ENCODE measurements at places on chromosomes 3 and 15. TPM values are rescaled to one million over a fixed set of nuclear protein-coding genes. Genes with fewer than 3 reads are reported as not detected.
A peak's percentile ranks its signal among the peaks of the same experiment; 100 is the strongest.

- no peak for DNase-seq
These were observed 9.5 kb downstream of the SOX2 start for GRCh38 chr3:181721046-181721875.

DNA sequence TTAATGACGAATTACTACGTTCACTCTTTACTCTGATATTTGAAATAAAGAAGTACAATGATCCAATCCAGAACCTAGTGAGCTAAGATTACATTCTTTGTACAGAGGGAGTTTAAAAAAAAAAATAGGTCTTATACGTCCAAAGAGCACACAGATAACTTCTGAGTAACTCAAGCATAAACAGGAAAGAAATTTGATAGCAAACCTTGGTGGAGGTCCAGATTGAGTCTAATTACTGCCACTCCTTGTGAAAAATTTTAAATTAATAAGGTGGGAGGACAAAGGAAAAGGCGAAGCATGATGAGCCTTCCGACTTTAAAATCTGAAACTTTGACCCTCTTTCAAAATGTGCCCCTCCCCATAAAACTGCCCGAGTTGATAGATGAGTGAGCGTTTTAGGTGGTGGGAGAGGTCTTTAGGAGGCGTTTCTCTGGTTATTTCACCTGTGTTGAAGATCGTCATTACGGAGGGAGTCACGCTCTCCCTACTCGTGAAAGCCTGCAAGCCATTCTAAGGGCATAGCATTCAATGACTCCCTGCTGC lies 127.0 kb upstream of the ROBO2 start:
- no peak for DNase-seq

DNA sequence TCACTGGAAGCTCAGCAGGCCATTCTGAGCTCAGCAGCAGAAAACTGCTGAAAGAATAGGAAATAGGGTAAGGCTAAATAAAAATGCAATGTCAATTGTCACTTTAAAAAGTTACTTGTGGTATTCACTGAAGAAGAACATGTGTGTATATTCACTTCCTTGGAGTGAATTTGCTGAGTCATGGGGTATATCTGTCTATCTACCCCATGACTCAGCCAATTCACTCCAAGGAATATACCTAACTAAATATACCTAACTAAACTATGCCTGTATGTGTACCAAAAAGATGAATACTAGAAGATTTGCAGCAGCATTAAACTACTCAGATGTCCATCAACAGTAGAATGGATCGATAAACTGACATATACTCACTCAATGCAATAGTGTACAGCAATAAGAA lies 69.5 kb upstream of the KCNAB1 start:
- DNase-seq: no peak

UPK1B gene
- 1.1 TPM for total RNA-seq

- DNase-seq: peak; percentile 56
These were observed 276.6 kb downstream of the RPLP1 start for GRCh38 chr15:69729167-69729748.

DNA sequence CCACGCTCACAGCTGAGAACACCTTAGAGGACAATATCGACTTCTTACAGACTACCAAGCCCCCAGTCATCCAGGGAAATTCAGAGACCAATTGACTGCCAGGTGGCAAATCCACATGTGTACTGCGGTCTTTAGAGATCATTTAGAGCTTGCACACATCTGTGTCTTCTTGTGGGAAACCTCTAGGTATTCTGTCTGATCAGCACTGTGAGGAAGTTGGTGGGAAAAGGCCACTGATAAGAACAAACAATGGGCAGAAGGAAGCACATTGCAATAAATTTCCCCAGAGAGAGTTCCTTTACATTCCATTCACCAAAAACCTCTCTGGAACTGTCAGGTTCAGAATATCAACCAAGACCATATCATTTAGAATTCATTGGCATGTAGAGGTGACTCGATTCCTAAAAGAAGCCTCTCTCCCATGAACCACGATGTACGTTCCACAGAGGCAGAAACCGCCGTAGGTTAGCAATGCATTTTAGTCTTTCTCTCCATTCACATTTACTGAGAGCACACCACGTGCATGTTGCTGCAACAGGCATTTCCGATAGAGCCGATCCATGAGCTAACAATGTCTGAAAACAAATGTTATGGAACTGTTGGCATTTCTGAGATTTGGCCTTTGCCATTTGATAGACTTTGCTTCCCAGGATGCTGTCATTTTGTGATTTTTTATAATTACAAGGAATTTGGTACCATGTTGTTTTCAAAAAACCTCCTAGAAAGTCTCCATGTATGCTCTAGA lies 287.3 kb upstream of the TPRG1 start:
- no peak for DNase-seq

- DNase-seq: no peak
These were observed 109.8 kb downstream of the IGF2BP2 start for GRCh38 chr3:185715091-185715490.

CCR2 gene
- 5.4 TPM for total RNA-seq

LXN gene
- 48.2 TPM for total RNA-seq

GRCh38 chr3:98039322-98040024 lies 4.4 kb upstream of the GABRR3 start:
- DNase-seq: peak; percentile 46

- DNase-seq: no peak
These were observed 28.7 kb upstream of the ATP2B2 start for GRCh38 chr3:10534066-10534465.

FOXB1 gene
- total RNA-seq: not detected

- DNase-seq: no peak
These were observed 212.7 kb downstream of the C3orf38 start for GRCh38 chr3:88362428-88362827.

DNA sequence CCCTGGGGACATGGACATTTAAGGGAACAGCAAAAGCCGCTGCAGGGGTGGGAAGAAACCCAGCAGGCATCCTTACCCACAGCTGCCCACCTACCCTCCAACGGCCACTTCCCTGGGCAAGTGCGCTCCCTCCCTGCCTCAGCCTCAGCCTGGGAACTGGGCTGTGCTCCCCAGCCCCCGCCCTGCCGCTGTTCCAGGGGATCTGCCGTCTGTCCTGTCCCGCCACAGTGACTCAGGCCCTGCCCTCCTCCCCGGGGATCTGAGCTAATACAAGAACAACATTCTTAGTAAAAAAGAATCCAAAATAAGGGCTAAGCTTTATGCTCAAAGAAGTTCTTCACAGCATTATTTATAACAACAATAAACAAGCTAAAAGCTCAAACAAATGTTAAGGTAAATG lies 7.4 kb upstream of the IQSEC1 start:
- DNase-seq: no peak

DNA sequence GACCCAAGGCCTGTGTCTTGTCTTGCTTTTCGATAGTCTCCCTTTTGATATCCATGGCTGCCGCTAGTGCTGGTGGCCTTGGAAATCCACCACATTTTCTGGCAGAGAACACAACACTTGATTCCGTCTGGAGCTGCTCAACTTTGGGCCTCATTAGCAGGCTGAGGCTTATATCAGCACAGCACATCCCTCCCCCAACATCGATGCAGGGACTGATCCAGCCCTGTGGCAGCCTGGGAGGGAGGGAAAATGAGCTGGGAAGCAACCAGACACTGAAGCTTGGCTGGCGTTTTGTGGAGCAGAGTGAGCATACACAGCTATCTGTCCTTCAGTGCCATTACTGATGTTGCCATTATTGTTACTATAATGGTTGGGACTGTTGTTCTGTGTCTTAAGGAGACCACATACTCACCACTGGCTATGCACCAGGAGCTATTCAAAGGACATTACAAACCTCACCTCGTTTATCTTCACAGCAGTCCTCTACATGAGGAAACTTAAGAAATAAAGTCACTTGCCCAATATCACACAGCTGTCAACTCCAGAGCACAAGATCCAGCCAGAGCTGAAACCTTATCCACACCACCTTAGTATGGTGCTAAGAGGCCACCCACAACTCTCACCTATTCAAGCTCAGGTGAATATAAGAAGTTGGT lies 102.9 kb downstream of the SUCLG2 start:
- no peak for DNase-seq

- no peak for DNase-seq
These were observed 7.2 kb downstream of the COX17 start for GRCh38 chr3:119669906-119670570.

NEO1 gene
- total RNA-seq: 16.9 TPM

DNA sequence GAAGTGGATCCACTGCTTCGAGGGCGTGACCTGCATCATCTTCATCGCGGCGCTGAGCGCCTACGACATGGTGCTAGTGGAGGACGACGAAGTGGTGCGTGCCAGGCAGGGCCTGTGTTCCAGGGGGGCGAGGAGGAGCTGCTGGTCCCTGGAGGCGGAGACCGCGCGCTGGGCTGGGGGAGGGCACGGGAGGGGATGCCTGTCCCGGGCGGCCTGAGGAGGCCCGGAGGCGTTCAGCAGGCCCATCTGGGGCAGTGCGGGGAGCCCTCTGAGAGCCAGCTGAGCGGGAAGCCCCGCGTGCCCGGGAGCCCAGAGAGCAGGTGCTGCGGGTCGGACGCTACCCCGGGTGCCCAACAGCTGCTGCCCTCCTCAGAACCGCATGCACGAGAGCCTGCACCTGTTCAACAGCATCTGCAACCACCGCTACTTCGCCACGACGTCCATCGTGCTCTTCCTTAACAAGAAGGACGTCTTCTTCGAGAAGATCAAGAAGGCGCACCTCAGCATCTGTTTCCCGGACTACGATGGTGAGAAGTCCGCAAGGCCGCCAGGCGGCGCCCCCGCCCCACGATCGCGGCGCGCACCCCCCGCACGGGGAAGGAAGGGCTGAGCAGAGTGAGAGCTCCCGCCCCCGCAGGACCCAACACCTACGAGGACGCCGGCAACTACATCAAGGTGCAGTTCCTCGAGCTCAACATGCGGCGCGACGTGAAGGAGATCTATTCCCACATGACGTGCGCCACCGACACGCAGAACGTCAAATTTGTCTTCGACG lies 2.9 kb downstream of the GNAT1 start:
- peak; percentile 36 for DNase-seq

DNA sequence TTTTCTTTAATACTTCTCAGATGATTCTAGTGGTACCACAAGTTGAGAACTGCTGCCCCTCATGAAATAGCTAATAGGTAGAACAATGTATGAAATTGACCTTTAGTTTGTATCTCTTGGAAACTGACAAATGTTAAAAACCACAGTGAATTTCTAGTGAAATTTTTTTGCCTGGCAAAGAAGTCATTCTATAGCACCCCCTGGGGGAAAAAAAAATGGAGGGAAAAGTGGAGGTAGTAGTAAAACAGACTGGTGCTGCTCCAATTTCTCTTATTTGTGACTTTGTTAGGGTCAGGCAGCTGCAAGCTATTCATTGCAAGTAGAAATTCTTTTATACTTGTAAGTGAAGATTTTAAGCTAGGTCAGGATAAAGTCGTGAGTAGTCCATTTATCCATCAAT lies 605.0 kb downstream of the NLGN1 start:
- no peak for DNase-seq

DNA sequence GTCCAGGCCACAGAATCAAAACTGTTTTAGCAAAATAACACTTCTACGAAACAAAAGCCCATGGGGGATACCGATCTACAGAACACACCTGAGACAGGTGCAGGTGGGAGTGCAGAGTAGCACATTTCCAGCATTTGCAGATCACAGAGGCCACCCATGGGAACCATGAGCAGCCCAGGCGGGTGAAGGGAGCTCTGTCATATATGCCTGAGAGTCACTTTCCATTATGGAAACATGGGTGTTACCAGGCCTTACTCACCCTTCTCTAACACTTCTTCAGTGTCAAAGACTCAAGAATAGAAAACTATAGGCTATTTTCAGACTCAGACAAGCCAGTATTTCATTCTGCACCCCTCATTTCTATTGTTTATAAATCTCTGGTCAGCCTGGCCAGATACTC lies 3.5 kb downstream of the PLA1A start:
- DNase-seq: no peak

ACP3 gene
- total RNA-seq: 4.1 TPM

DNA sequence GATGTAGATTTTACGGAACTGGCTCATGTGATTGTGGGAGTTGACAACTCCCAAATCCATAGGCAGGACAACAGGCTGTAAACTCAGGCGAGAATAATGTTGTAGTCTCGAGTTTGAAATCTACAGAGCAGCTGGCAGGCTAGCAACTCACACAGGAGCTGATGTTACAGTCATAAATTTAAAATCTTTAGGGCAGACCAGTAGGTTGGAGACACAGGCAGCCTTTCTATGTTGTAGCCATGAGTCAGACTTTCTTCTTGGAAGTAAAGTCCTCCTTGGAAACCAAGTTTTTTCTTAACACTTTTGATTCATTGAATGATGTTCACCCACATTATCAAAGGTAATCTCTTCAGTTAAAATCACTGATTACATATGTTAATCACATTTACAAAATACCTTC lies 89.1 kb upstream of the ALCAM start:
- DNase-seq: no peak

HHATL gene
- total RNA-seq: not detected

- no peak for DNase-seq
These were observed 440.5 kb downstream of the NTRK3 start for GRCh38 chr15:87816016-87816415.

DNA sequence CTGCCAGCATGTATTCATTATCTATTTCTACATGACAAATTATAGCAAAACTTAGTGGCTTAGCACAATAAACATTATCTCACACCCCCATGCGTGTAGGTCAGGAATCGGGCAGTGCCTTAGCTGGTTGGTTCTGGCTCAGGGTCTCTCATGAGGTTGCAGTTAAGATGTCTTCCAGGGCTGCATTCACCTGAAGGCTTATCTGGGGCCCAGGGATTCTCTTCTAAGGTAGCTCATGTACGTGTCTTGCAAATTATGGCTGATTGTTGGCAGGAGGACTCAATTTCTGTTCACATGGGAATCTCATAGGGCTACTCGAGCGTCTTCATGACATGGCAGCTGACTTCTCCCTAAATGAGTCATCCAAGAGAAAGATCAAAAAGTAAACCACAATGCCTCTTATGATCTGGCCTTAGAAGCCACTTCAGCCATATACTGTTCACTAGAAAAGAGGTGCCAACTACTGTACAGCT lies 42.9 kb upstream of the TSC22D2 start:
- DNase-seq: no peak

DNA sequence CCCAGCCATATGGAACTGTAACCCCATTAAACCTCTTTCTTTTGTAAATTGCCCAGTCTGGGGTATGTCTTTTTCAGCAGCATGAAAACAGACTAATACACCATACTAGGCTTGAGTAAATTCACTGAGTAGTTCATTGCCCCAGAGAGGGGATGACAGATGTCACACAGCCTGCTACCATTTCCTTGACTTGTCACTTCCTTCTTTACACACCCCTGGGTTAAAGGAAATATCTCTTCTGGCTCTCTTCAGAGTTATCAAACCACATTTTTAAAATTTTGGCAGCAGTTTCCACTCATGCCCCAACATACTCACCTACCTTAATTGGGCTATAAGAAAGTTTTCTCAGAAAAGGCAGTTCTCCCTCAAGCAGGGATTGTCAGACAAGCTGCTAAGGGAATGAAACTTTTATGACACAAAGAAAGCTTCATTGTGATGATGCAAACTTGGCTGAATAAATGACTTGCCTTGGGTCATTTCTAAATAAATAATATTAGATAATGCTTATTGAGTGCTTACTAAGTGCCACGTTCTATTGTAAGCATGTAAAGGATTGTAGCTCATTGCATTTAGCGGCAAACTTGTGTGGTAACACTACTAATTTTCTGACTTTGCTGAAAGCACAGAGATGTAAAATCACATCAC lies 68.0 kb upstream of the RBMS3 start:
- DNase-seq: no peak

GRCh38 chr3:119731560-119732343 lies 28.9 kb downstream of the CFAP91 start:
- DNase-seq: no peak
